Hematopoietic multipotent progenitor cell treated with erythropoietin and hydrocortisone succinate and interleukin-3 and kit ligand, for 6 days (in vitro differentiated cells): ENCODE measurements at places on chromosomes 5 and 9.
A peak's percentile ranks its signal among the peaks of the same experiment; 100 is the strongest.

DNA sequence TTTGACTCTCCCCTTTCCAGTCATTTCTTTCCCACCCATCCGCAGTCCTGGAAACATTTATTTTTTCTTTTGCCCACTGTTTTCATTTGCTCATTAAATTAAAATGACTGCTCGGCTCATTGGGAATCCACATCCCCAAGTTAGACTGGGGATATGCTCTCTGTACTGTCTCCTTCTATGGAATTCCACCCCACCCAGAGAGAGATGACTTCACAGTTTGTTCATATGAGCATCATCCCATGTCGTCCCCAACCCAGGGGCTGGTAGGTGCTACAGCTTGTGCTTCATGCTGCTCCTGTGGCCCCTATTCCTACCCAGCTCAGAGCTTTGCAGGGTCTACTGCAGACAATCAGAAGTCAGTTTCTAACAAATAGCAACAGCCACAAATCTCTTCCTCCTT lies 16.5 kb upstream of the RARS1 start:
- DNase-seq = no peak

GRCh38 chr9:137763271-137763955 lies 114.2 kb upstream of the CACNA1B start:
- DNase-seq = no peak

DNA sequence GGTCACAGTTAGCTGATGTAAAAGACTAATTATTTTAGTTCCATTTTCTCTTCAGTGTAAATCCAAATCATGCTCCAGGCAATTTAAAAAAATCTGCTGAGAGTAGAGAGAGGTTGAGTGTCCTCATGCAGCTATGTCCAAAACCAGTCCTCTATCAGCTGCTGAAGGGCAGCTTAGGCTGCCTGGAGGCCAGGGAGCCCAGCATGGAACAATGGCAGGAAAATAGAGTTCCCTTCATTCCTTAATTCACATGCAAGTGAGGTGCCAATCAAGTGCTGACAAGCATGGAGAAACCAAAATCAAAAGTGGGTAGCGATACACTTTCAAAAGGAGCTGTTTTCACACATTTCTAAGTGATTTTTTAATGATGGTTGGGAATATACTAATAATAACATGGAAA lies 78.3 kb upstream of the POU5F2 start:
- DNase-seq = no peak

DNA sequence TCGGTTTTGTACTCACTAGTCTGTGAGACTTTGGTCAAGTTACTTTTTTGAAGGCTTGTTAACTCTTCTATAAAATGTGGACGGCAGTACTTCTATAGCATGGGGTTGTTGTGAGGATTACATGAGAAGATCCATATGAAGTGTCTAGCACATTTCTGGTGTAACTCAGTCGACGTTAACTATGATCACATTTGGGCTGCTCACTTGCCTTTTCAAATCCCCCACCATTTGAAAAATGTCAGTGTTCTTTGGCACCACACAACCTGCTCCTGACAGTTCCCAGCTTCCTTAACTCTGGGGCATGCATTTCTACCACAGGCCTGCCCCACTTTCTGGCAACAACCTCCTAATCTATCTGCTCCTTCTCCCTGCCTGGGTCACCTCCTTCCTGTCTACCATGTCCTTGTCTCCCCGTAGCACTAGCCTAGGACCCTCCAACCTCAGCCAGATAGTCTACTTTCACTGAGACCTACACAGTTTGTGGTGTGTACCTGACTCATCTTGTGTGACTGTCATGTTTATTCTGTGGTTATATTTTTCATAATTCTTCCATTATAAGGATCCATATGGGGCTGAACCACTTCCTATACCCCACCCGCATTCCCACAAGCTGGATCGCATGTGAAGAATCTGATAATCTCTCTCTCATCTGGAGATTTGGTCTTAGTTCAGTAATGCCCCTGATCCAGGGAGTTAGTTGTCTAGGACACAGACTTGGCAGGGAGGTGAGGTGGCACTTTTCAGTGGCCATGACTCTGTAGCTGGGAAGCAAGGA lies 30.2 kb upstream of the BASP1 start:
- DNase-seq = no peak

DNA sequence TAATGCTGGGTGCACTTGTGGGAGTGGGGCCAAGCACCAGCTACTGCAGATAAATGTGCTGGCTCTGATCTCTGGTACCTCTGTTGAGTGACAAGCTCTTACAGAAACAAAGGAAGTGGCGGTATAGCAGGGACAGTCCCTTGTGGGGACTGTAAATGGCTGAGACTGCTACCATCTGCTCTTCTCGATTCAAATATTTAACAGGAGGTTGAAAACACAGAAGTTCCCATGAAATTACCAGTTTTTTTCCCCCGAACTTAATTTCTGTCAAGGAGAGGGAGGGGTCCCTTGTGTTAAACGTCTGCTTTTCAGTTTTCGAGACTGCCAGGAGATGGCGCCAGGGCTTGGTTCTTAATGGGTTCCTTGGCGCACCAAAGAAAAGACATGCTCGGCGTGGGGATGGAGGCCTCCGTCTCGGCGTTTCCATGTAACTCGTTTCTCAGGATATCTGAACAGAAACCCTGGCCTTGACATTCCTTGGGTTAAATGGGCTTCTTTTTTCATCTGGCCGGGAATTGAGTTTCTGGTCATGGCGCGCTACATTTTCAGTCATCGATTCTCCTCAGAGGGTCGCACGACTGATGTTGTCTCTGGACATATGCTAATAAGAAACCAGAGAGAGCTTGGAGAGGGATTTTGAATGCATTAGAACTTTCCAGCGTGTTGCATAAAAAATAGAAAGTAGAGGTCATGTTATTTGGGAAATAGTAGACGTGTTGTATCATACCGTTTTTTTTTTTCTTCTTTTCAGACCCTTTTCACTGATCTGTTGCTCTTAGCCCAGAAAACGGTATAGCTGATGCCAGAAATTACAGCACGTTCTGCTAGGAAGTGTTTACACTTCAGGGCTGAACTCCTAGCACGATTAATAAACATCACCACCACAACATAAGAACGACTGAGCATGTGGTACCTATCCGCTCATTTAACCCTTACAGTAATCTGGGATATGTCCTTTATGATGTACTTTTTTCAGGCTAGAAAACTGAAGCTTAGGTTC lies 64.0 kb downstream of the CARTPT start:
- peak; percentile 80 for DNase-seq

GRCh38 chr9:84699984-84700383 lies 30.5 kb downstream of the NTRK2 start:
- DNase-seq = no peak

DNA sequence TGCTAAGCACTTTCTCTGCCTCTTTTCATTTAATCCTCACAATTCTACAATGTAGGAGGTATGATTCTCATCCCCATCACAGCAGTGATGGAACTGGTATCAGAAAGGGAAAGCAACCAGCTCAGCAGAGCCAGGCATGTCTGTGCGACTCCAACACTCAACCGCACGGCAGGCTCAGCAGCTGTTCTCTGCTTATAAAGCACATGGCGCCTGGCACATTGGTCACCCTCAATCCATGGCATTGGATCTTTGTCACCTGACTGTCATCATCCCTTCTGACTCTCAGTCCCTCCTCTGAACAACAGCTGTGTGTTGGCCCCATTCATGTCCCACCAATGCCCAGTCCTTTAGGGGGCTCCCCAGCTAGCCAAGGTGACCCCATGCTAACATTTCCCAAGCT lies 45.1 kb upstream of the HAND1 start:
- no peak for DNase-seq

DNA sequence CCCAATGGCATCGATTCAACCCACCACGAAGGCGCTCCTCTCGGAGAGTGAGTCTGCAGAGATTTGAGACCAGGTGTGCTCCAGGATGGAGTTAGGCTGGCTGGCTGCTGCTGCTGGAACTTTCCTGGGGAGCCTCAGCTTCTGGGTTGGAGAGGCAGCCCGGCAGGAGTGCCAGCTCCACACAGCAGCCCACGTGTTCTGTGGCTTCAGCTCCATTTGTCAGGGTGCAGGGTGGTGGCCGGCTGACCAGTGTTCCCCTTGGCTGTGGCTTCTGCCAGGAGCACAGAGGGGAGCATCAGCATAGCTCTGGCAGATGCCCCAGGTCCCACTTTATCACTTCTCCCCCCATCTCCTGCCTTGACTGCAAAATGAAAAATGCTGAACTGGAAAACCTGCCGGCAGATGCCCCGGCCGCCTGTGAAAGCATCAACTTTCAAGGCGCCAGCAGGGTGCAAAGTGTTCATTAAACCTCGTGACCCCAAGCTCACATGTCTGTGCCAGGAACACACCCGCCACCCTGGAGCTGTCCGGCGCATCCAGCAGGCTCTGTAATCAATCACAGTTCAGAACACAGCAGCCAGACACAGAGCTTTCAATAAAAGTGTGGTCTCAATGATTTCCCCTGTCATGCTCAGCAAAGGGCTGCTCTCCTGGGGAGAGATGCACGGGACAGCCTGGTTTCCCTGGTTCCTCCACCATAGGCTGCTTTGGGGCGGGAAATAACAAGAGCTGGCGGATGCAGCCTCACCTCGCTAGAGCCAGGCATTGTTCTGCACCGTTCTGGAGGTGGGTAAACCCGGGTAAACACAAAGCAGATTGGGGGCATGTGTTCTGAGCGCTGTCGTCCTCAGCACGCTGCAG lies 53.2 kb downstream of the TRIP13 start:
- DNase-seq = no peak

GRCh38 chr9:130599625-130600024 lies 20.2 kb downstream of the FUBP3 start:
- DNase-seq = no peak

GRCh38 chr5:23419115-23419514 lies 88.3 kb upstream of the PRDM9 start:
- no peak for DNase-seq

DNA sequence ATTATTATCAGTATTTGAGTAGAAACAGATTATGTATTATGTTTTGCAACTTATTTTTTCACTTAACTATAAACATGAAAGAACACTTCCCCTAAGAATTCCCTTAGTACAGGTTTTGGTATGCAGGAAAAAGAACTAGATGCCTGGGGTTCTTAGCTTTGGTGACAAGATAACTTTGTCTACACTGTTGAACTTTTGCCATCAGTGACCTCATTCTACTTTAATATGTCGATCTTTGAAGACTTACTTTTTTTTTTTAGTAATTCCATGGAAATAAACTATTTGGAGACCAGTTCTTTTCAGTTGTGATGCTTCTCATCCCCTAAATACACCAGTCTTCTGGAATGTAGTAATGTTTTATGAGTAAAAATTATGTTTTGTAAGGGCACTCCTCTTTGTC lies 34.3 kb downstream of the ZNF462 start:
- DNase-seq = no peak

DNA sequence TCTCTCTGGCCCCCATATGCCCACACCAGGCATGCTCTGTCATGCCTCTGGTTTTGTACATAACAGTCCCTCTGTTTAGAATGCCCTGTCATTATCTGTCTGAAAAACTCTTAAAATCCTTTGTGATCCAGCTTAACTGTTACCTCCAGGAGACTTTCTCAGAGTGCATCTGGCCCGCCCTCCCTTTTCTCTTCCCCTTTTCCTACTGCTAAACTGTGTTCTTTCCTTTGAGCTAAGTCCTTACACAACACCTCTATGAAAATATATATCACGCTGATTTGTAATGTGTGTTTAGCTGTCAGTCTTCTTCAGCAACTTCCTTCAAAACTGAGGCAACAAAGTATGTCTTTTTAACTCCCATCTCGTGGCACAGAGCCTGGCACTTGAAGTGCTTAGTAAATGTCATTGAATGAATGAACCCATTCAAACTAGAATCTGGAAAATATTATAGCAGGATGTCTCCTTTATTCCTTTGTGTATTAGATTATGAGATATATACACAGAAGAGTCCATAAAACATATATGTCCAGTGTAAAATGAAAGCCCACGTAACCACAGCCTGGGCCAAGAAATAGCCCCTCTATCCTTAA lies 166.2 kb upstream of the KLF9 start:
- DNase-seq = peak; percentile 32

DNA sequence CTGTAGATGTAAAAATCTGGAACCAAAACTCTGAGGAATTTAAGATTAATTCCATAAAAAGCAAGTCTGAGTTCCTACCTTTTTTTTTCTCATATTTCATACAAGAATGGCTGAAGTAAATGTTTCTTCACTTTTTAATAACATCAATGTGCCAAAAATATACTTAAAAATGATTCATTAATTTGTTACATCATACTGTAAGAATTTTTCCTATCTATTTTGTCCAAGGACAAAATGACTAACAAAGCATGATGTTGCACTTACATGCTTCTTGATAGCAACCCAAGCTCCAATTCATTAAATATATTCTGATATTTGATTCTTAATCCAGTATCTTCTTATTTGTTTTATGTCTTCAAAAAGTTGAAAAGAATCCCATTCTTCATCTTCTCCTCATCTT lies 988.3 kb downstream of the TLE1 start:
- no peak for DNase-seq

DNA sequence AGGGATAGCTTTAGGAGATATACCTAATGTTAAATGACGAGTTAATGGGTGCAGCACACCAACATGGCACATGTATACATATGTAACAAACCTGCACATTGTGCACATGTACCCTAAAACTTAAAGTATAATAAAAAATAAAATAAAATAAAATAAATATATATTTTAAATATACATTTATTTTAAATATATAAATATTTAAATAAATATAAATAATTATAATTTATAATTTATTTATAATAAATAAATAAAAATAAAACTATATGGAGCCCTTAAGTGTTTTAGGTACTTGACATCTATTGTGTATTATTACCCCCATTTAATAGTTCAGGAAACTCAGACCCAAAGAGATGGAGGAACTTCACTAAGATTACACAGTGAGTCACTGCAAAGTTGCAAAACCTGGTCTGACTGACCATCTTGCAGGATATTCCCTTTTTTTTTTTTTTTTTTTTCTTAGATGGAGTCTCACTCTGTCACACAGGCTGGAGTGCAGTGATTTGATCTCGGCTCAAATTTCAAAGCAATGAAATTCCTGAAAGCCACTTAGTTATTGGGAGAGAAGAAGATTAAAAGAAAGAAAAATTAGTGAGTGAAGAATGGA lies 5.8 kb upstream of the C5orf52 start:
- no peak for DNase-seq

- no peak for DNase-seq
Observed at GRCh38 chr9:110543631-110544051, 35.9 kb downstream of the SVEP1 start.

GRCh38 chr5:173577817-173578216 lies 38.6 kb downstream of the BOD1 start:
- no peak for DNase-seq

DNA sequence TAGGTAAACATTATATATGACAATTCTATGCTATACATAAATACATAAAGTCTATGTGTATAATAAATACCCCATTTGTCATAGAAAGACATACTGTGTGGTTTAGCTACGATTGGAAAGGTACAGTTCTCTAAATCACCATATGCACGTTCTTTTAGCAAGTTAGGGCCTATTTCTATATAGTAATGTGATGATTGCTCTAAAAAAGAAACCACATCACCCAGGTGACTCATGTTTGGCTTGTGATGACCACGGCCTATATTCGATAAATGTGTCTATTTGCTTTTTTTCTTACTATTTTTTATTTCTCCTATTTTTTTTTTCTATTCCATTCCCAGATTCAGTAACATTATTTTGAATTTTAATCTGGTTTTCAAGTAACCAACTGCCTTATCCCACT lies 34.7 kb downstream of the RETREG1 start:
- DNase-seq = no peak
